Glutamatergic neuron (in vitro differentiated cells): ENCODE measurements at places on chromosomes 5 and 9.

DNA sequence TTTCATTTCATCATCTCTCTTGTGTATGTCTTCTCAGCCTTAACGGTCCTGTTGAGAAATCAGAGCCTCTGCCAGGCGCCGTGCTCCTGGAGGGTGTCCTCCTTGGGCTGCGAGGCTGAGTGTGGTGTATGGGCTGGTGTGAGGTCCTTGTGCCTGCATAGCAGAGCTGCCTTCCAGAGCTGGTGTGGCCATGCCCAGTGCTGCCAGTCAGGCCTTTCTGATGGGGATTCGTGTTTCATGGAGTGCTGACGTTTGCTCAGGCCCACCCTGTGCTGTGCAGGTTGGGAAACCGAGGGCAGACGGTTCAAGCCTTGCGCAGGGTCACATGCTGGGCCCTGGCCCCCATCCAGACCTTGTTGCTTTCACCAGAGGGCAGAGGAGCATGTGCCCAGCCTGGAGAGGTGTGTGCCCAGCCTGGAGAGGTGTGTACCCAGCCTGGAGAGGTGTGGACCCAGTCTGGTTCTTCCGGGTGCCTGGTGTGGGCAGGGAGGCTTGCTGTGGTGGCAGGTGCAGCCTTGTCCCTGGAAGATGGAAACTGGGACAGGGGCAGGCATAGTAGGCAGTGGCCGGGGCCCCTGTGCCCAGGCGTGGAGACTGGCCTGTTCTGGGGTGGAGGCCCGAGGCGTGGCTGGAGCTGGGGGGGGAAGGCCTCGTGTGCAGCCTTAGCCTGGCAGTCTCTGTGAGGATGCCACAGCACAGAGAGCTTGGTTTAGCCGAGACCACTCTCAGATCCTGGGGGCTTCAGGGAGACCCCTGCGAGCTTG, 84.0 kb downstream of the RXRA start:
- DNase-seq, result no peak

DNA sequence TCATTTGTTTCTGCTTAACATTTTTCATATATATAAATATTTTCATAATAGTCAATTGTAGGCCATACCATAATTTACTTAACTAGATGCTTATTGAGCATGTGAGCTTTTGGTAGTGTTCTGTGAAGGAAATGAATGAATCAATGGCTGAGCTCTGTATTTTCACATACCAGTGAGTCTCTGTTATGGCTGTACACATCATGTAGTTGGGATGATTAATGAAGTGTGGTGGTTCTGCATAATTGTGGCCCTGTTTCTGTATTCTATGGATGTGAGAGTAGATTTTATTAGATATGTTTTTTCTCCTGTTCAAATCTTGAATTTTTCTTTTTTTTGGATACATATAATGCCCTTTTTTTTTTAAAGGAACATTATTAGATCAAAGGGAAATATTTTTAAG, 56.2 kb downstream of the CTNNA1 start:
- DNase-seq, result no peak

- no peak for DNase-seq
Observed at GRCh38 chr9:8868632-8869031, 1069.1 kb upstream of the DMAC1 start.

DNA sequence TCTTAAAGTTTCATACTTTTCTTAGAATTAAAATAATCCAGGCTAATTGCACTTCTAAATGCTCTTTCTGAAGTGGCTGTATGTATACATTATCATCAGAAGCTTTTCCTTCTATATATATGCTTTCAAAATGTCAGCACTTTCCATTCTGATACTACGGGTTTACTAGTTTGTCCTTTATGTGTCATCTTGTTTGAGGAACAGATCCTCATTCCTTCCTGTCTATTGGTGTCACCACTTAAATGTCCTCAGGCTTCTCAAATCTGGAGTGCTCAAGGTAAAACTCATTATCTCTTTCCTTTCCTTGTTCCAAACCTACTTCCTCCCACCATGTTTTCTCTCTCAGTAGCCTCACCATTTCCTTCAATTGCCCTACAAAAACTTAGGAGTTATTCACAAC, 236.3 kb downstream of the CSNK1G3 start:
- no peak for DNase-seq

- no peak for DNase-seq
Observed at GRCh38 chr5:144206141-144206540, 35.5 kb downstream of the KCTD16 start.

GRCh38 chr5:108798513-108799265, 51.0 kb downstream of the FER start:
- DNase-seq, result no peak

DNA sequence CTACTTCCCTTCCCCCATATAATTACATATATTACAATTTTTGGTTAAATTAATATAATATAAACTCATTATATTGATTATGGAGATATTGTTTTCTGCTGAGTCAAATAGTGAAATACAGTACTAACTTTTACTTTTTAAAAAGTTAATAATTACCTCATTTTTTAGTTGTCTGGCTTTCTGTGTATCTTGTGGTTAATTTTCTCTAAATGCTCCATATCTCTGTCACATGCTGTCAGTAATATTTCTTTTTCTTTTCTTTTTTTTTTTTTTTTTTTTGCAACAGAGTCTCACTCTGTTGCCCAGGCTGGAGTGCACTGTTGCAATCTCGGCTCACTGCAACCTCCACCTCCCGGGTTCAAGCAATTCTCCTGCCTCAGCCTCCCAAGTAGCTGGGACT, 23.2 kb downstream of the STX17 start:
- DNase-seq, result no peak

DNA sequence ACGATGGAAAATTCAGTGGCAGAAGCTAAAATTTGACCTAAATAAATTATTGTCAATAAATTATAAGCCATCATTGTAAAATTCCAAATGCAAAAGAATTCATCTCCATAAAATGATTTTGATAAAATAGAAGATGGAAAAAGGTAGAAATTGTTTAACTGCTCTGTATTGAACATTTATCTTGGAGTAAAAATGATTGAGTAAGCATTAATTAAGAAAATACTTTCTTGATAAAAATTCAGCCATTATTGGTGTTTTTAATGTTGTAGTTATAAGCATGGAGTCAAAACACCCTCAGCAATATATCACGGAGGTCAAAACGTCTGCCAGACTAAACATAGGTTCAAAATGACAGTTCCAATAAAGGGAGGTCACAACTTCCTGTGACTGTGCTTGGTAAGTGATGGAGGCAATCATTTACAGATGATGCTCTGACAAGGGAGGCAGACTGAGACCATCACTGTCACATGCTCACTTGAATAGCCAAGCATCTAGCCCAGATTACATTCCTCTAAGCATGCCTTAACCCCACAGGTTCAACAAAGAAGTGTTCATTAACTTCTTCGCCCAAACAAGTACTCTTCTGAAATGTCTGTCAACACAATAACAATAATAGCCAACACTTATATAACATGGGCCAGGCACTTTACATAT, 69.5 kb downstream of the SH3TC2 start:
- no peak for DNase-seq

- DNase-seq, result no peak
Observed at GRCh38 chr9:101579711-101580545, 14.8 kb downstream of the PPP3R2 start.

- no peak for DNase-seq
Observed at GRCh38 chr9:2725898-2726649, 8.8 kb downstream of the KCNV2 start.

DNA sequence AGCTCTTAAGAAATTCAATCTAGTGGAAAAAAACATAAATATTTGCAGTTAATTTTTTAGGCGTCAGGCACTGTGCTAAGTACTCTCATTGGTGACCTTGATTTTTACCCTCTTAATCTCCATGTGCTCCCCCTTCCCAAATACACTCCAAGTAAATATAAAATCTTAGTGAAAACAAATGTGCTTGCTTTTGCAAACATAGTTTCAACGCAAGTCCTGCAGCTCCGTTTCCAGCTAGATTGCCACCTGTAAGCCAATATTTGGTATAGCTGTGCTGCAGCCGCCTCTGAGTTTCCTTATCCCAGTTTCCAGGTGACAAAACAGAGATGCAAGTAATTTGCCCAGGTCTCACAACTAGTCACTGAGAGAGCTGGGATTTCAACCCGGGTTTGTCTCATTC, 1.9 kb upstream of the MTMR12 start:
- DNase-seq, result no peak

- no peak for DNase-seq
Observed at GRCh38 chr9:105662184-105663104, at the start of gene TAL2. TAL2 (plus strand) TSS chr9:105662457; CDS start chr9:105662497, 40 bp downstream.

DNA sequence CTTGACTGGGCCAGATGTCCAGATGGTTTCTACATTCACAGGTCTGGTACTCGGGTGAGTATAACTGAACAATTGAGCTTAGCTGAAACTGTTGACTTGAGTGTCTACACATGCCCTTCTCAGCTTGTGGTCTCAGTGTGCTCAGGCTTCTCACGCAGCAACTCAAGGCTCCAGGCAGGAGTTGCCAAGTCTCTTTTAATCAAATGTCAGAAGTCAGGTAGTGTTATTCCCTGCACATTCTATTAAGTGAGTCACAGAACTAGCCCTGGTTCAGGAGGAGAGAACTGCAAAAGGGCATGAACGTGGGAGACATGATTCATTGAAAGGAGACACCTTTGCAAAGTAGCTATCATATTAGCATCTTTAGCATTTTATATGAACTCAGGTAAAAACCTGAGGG, 199.3 kb upstream of the ACTBL2 start:
- no peak for DNase-seq

GRCh38 chr5:132680780-132681475, 7.1 kb downstream of the IL4 start:
- no peak for DNase-seq

DNA sequence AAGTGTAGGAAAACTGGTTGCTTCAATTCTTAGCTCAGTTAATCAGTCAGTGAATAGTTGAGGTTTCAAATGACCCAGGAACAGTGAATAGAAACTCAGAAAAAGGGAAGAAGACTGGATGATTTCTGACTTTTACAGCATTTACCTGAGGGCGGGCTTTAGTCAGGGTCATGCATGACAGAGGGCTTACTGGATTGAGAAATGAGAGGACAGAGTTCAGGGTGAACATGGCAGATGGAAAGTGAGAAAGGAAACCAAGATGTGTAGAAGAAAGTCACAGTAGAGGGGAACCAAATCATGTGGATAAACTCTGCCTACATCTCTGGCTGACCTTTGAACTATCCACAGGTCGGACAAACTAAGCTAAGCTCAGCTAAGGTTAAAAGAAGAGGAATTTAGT, 596.0 kb downstream of the SEMA5A start:
- DNase-seq, result no peak

GRCh38 chr9:95991326-95991725, 115.8 kb downstream of the ERCC6L2 start:
- DNase-seq, result no peak

DNA sequence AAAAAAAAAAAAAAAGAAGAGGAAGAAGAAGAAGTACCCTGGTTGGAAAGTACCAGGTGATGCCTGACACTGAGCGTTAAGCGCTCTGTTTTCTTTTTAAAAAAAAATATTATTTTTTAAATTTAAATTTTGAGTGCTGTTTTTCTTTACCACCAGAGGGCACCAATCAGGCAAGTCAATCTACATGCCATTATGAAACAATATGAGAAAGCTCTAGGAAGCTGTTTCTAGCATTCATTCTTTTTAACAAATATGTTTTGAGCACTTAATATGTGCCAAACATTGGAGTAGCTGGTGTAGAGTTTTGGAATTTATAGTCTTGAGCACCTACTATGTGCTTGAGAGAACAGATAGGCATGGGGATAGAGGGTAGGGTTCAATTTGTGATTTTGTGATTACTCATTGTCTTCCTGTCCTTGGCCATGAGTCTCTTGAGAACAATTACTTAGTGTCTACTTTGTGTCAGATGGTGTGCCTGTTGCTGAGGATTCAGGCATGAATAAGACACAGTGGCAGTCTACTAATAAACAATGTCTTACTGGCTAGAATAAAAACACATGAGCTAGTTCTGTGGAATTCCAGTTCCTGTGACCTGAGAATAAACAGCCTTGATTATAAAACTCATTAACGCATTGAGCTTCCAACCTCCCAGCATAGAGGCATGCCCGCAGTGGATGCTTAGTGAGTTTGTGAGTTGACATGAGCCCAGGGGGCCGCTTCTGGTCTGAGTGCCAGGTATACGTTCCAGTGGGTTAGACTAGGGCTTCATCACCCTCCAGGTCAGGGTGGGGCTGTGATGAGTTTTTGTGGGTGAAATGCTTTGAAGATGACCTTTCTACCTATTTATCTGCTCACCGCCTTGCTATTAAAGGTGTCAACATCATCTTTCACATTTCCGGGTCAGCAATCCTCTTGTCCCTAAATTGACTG, 3.0 kb upstream of the UBE2R2 start:
- DNase-seq, result no peak

- no peak for DNase-seq
Observed at GRCh38 chr9:84593352-84593751, 76.2 kb upstream of the NTRK2 start.

DNA sequence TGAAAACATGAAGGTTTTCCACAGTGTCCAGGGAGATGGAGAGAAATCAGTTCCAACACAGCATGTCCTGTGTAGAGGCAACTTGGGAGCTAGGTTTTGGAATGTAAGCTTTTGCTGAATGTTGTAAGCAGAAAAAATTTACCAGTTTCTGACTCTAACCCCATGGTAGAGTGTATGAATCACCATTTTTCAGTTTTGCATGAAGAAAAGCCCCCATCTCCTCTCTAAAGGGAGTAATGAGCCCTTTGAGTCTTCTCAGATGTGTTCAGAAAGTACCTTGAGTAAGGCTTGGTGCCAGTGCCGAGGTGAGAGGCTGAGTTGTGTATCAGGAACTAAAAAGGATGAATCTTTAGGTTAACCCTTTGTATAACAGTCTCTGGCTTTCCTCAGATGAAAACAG, 96.2 kb downstream of the ADRB2 start:
- DNase-seq, result no peak

- DNase-seq, result no peak
Observed at GRCh38 chr5:76367623-76368371, 35.3 kb upstream of the IQGAP2 start.

DNA sequence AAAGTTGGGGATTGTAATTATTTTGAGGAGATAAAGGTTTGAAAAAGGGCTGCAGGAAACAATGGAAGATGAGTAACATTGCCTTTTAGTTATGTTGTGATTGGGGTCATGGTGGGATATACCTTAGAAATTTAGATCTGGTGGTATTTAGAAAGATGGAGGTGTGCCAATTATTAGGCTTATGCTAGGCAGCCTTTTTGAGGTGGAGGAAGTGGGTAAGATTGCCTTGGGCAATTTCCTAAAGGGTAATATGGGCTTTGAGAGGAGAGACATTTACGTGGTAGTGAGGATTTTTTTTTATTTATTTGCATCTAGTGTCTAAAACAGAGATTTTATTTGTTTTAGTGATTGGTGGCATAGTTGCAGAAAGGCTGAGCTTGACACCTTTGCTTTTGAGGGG, 10.5 kb downstream of the HSPA4 start:
- DNase-seq, result no peak

- no peak for DNase-seq
Observed at GRCh38 chr9:37105234-37105633, 15.1 kb upstream of the ZCCHC7 start.

DNA sequence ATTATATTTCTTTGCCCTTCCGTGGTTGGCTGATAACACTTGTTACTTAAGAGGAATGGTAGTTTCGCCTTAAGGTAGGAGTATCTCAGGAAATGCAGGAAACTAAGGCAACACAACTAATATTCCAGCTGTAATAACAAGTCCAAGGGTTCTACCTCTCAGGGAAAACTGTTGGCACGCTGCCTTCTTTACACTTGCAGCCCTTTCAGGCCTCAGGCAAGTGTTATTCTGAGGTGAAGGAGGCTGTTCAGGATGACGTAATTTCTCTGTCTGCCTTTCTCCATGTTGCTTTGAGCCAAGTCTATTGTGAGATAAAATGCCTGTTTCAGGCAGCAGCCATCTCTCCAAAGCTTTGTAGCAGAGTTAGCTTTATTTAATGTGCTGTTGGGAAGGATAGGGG, 38.0 kb downstream of the VCAN start:
- no peak for DNase-seq
